SK-N-SH (cell line): ENCODE measurements at places on chromosomes 7 and 10. TPM values are rescaled to one million over a fixed set of nuclear protein-coding genes. Genes with fewer than 3 reads are reported as not detected.

Gene TFPI2
- polyA plus RNA-seq, result 16.9 and 17.7 TPM in 2 replicates

Gene PLCE1
- polyA plus RNA-seq, result 1.2 and 1.9 TPM in 2 replicates

Gene ASZ1
- not detected in 2 replicates for polyA plus RNA-seq

Gene NEBL
- 0.58 and 1.2 TPM in 2 replicates for polyA plus RNA-seq

Gene CAMK2B
- 0.10 and 0.20 TPM in 2 replicates for polyA plus RNA-seq

Gene GIMAP4
- polyA plus RNA-seq, result not detected in 2 replicates

Gene SLC39A12
- not detected in 2 replicates for polyA plus RNA-seq

Gene TLX1
- polyA plus RNA-seq, result 0.02 TPM in 1 of 2 replicates, not detected in the other

Gene AKR1C8
- polyA plus RNA-seq, result not detected in 2 replicates

Gene PLEKHA1
- polyA plus RNA-seq, result 8.4 and 10.6 TPM in 2 replicates

Gene GRM3
- polyA plus RNA-seq, result not detected in 2 replicates

Gene AMZ1
- polyA plus RNA-seq, result 0.15 and 0.19 TPM in 2 replicates

Gene FGF8
- polyA plus RNA-seq, result 0.34 TPM in 1 of 2 replicates, not detected in the other

Gene FEZF1
- polyA plus RNA-seq, result not detected in 2 replicates

Gene CRTAC1
- polyA plus RNA-seq, result 0.05 and 0.18 TPM in 2 replicates

Gene CALCR
- 0.06 and 0.12 TPM in 2 replicates for polyA plus RNA-seq
